Caco-2 (cell line): ENCODE measurements at places on chromosomes 16 and 17.

- no peak for DNase-seq
Measured at GRCh38 chr17:28745786-28746411, 2.1 kb downstream of the TRAF4 start.

DNA sequence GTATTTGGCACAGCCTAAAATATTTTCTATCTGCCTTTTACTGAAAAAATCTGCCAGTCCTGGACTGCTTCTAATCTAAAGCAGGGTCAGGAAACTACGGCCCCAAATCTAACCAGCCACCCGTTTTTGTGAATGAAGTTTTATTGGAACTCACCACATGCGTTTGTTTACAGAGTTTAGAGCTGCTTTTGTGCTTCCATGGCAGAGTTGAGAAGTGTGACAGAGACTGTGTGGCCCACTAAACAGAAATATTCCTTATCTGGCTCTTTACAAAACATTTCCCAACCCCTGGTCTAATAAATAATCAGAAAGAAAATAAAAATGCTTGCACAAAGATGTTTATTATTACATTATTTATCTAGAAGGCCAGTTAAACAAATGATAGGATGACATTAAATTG, 110.2 kb downstream of the COPRS start:
- no peak for DNase-seq

- no peak for DNase-seq
Measured at GRCh38 chr16:79018650-79019429, 581.7 kb downstream of the MAF start.

GRCh38 chr17:64491034-64491860, 5.6 kb downstream of the POLG2 start:
- DNase-seq = no peak

- no peak for DNase-seq
Measured at GRCh38 chr17:17141860-17142552, 64.1 kb downstream of the PLD6 start.

DNA sequence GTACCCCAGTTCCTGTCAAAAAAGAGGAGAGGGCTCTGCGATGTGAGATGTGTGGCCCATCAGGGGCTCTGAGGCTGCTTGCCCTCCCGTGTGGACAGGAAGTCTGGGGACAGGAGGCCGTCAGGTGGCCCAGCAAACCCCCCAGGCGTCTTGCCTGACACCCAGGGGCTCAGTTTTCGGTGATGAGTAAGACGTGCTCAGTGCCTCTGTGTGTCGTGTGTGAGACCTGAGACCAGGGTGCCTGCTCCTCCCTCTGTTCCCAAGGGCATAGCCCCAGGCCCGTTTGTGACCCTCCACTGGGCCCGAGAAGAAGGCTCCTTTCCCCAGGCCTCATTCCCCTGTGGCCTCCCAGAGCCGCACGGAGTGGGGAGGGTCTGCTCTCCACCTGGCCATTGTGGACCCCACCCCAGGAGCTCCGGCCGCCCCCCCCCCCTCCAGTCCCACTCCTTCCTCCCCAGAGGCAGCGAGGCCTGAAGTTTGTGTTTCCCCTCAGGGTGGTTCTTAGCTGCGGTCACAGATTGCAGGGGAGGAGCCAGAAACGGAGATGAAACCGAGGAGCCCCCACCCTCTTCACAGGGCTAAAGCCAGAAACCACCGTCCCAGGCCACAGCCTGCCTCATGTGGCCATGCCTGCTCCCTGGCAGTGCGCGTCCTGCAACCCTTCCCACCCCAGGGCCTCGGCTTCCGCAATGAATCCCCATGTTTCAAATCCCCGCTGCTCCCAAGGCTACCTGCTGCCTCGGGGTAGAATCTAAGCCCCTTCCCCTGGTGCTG, 4.9 kb upstream of the ACTG1 start:
- no peak for DNase-seq

DNA sequence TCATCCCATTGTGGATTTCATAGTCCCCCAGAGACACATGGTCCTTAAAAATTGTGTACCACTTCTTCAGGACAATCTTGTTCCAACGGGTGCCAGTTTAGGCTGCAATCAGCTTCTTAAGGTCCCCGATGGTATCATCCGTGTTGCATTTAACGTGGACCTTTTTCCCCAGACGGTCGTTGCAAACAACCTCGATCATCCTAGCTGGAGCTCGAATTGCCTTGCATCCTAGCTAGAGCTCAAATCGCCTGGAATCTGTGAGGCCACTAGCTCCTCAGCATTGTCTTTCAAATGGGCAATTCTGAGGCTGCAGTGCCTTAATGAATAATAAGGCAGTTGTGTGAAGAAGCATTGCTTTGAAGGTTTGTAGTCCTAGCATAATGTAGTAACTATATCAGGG, 37.7 kb upstream of the RHBDL3 start:
- DNase-seq = no peak

GRCh38 chr16:85401370-85401916, 211.7 kb upstream of the GSE1 start:
- peak; percentile 22 for DNase-seq

GRCh38 chr17:56395787-56396186, 197.7 kb upstream of the NOG start:
- no peak for DNase-seq
